ENCODE measurements at places on chromosomes 5 and 9.

- DNase-seq: no peak
These were observed 67.6 kb upstream of the RNF130 start for GRCh38 chr5:180138976-180139730.

DNA sequence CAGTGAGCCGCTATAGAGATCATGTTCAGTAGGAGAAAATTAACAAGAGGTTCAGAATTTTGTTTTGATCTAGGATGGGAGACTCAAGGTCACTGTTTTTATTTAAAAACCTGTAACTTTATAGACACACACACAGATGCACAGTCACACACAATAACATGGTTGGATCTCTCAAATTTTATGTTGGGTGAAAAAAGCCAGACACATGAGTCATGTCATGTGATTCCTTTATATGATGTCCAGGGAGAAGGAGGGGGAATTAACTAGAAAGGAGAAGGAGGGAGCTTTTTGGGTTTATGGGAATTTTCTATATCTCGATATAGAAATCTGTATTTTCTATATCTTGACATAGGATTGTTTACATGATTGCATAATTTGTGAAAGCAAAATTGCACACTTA is 17.1 kb downstream of the C6 start:
- no peak for DNase-seq

DNA sequence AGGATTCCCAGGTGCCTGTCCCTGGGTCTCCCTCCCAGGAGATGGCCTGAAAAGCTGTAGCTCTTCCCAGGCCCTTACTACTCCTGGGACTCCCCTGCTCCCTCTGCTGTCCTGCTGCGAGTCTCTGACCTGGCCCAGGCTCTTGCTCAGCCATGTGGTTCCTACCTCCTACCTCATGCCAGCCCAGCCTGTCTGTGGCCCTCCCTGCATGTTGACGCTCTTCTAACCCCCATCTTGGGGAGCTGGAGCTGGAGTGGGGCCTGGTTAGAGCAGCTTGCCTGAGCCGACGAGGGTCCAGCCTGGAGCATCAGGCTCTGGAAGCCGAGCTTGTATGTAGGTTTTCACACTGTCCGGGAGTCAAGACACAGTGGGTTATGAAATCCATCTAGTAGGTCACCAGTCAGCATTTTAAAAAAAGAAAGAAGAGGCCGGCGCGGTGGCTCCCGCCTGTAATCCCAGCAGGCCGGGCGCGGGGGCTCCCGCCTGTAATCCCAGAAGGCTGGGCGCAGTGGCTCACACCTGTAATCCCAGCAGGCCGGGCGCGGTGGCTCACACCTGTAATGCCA is 244.4 kb downstream of the FANCC start:
- no peak for DNase-seq

DNA sequence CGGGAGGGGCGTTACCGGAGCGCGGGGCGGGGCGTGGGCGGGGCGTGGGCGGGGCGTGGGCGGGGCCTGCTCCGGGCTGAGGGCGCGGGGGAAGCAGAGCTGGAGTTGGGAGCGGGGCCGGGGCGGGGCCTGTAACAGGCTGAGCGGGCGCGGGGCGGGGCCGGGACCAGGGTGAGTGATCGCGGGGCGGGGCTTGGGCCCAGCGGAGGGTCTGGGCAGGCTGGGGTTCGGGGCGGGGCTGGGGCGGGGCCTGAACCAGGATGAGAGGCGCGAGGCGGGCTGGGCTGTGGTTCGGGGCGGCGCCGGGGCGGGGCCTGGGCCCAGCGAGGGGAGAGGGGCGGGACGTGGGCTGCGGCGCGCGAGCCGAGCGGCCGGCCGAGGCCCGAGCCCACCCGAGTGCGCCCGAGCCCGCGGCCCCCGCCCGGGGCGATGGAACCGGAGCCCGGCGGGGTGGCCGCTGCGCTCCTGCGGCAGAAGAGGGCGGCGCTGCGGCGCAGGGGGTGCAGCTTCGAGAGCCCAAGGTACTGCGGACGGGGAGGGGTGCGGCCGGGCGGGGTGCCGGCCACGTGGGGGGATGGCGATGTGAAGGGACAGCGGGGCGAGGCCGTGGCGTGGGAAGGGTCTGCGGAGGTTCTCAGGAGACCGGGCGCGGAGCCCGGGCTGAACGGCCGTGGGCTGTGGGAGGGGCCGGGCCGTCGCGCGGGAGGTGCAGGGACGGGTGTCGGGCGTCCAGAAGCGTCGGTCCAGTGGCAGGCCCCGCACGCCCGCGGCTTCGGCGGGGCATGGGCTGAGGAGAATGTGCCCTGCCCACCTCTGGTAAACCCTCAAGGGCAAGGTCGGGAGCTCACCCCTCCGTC is 39.5 kb upstream of the GARNL3 start:
- DNase-seq: peak; percentile 93
